ENCODE measurements at places on chromosomes 11 and 22. TPM values are rescaled to one million over a fixed set of nuclear protein-coding genes. Genes with fewer than 3 reads are reported as not detected.

DNA sequence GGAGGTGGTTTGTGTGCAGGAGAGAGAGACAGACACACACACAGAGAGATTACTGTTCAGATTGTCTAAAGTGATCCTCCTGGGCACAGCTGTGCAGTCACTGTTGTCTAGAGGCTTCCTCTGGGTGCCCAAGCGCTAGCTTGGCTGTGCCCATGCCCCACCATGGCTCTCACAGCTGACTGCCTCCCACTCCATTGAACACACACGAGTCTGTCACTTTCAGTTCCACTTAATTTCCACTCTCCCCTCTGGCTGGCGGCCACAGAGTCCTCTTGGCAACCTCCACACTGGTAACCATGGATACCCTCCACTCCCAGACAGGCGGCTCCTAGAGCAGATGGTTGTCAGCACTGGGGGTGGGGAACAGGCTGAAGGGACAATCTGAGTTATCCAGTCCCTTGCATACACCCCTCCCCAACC lies 29.1 kb downstream of the MAP6 start:
- H3K27me3 ChIP-seq, result peaks cover 10% of the 10 kb centered on the region
- no peak overlapping the region for H3K27ac ChIP-seq
- H3K4me1 ChIP-seq, result peaks cover 6% of the 10 kb centered on the region
- no peaks in the 10 kb centered on the region for H3K36me3 ChIP-seq

- DNase-seq, result no peak
- H3K4me3 ChIP-seq, result no peak overlapping the region
- no peaks in the 10 kb centered on the region for H3K36me3 ChIP-seq
These were observed 95.1 kb downstream of the BLID start for GRCh38 chr11:122020902-122021301.

DNA sequence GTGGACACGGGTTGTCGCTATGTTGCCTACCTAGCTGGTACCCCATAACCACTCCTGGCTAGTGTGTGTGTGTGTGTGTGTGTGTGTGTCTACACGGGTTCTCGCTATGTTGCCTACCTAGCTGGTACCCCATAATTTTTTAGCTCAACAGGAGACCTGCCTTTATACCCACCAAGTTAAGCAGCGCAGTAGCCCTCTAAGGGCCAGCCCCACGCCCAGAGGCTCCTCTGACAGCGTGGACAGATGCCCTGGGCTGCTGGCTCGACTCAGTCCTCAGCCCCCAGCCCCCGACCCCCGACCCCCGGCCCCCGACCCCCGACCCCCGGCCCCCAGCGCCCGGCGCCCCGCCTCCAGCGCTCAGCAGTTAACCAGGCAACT lies 351 bp upstream of the AKIP1 start:
- H3K27ac ChIP-seq, result no peak overlapping the region
- H3K27me3 ChIP-seq, result no peaks in the 10 kb centered on the region
- H3K36me3 ChIP-seq, result peaks cover 10% of the 10 kb centered on the region
- DNase-seq, result no peak
- peak overlapping the region; percentile 95 for H3K4me3 ChIP-seq

Gene ALKBH3
- total RNA-seq, result 53.9 TPM

- H3K27me3 ChIP-seq, result no peaks in the 10 kb centered on the region
- no peak overlapping the region for H3K27ac ChIP-seq
- peaks cover 23% of the 10 kb centered on the region for H3K4me1 ChIP-seq
These were observed 1.4 kb downstream of the MADD start for GRCh38 chr11:47271328-47271727.

DNA sequence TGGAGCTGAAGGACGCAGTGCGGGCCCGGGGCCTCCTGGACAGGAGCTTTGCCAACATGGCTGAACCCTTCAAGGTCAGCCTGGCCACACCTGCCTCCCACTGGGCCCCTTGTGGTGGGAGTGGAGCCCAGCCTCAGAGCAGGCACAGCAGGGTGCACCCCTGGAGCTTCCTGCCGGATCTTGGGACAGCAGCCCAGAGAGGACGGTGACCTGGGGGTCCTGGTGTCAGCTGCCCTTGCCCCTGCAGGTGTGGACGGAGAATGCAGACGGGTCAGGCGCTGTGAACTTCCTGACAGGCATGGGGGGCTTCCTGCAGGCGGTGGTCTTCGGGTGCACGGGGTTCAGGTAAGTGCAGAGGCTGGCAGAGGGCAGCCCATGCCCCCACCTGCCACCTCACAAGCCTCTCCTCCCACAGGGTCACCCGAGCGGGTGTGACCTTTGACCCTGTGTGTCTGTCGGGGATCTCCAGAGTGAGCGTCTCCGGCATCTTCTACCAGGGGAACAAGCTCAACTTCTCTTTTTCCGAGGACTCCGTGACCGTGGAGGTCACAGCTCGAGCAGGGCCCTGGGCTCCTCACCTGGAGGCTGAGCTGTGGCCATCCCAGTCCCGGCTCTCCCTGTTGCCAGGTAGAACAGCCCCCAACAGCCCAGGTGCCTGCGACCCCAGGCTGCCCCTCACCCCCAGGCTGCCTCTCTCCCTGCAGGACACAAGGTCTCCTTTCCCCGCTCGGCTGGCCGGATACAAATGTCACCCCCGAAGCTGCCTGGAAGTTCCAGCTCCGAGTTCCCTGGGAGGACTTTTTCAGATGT lies 5.1 kb downstream of the PGGHG start:
- DNase-seq, result peak; percentile 86
- H3K4me1 ChIP-seq, result no peaks in the 10 kb centered on the region
- peaks cover 15% of the 10 kb centered on the region for H3K27me3 ChIP-seq
- H3K36me3 ChIP-seq, result no peaks in the 10 kb centered on the region
- no peak overlapping the region for H3K27ac ChIP-seq
- H3K4me3 ChIP-seq, result no peak overlapping the region

DNA sequence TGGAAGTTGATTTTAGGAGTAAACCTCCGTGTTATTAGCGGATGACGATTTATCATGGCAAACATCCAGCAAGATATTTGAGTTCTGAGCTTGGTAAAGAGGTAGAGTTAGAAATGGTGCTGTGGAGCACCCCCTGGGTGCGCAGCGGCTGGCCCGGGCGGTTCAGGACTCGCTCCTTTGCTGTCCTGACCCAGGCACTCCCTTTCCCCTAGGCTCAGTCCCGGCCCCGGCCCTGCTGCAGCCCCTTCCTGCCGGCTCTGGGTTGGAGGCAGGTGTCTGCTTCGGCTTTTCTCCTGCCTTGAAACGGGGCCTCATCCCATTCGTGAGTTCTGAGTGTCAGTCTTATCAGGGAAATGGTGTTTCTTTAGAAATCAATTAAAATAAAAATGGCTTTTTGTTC lies 33.4 kb downstream of the AP2A2 start:
- H3K4me3 ChIP-seq, result no peak overlapping the region
- no peaks in the 10 kb centered on the region for H3K4me1 ChIP-seq
- H3K27me3 ChIP-seq, result no peaks in the 10 kb centered on the region
- DNase-seq, result peak; percentile 10

Gene RTN4R
- 0.29 TPM for total RNA-seq

- no peak overlapping the region for H3K4me3 ChIP-seq
- peaks cover 33% of the 10 kb centered on the region for H3K36me3 ChIP-seq
- DNase-seq, result peak; percentile 69
- peaks cover 16% of the 10 kb centered on the region for H3K4me1 ChIP-seq
- H3K27me3 ChIP-seq, result no peaks in the 10 kb centered on the region
- no peak overlapping the region for H3K27ac ChIP-seq
These were observed 11.9 kb downstream of the SCARF2 start for GRCh38 chr22:20425566-20426258.
